ENCODE measurements at places on chromosomes 4 and X.

DNA sequence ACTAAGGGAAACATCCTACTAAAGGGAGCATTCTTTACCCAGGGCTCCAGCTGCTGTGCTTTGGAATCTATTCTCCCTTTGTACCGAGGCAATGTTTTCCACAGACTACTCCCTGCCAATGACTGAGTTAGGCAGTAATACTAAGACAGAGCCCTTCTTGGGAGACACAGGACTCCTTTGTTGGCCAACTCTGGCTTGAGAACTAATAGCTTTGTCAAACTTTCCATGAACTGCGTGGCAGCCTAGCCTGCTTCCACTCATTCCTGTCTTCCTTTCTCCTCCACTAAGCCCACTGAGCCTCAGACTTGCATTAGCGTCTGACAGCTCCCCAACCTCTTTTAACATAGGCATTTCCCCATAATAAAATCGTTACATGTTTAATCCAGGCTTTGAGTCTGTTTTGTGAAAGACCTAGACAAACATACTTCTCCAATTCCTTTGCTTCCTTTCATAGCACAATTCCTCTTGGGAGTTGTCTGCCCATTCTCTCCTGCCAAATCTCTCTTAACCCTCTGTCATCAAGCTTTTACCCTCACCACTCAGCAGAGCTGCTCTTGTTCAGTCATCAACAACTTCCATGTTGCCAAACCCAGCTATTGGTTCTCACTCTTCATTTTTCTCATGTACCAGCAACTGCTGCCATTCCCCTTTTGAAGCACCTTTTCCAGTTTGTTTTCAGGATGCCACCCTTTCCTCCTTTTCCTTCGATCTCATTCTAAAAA lies 300.3 kb upstream of the IGFBP7 start:
- peak; percentile 80 for DNase-seq

DNA sequence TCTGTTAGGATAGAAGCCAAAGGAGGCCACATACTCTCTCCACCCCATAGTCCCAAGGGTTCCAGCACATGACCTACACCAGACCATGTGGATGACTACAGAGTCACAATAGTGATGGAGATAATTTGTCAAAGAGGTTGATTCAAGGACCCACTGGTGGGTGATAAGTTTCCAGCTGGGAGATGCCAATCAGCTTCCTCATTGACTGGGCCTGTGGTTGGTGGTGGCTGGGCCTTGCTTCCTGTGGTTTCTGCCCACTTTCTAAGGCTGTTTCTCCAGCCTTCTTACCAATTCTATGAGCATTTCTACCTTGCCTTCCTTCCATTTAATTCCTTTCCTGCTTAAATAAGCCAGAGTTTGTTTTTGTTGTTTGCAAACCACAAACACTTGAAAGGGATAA lies 95.5 kb upstream of the CPEB2 start:
- peak; percentile 1 for DNase-seq

- DNase-seq, result no peak
Observed at GRCh38 chr4:115505326-115505725, 391.9 kb upstream of the NDST4 start.

DNA sequence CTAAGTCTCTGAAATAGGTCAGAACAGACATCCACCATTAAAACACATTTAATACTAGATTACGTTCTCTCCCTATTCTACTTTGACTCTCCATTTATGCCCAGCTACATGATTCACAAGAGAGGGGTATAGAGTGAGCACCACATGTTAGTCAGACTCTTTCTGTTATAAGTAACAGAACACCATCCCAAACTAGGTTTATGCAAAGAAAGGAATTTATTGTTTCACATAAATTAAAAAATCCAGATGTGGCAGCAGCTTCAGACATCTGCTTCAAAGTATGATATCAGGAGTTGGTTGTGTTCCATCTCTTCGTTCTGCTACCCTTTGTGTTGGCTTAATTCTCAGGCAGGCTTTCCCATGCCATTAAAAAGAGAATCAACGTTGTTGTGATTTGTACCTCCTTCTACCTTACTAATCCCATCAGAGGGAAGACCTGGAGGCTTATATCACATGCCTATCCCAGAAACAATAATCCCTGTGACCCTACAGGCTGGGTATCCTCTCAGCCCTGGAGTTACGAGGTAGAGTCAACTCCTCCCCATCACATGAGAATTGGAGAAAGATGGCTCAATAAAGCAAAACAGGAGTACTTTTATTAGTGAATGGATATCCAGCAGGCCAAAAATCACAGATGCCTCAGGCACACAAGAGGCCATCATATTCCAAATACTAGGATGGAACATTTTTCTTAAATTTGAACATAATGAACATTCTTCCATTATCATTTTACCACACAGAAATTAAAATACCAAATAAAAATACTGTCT lies 163.2 kb downstream of the SLC7A11 start:
- DNase-seq, result no peak

DNA sequence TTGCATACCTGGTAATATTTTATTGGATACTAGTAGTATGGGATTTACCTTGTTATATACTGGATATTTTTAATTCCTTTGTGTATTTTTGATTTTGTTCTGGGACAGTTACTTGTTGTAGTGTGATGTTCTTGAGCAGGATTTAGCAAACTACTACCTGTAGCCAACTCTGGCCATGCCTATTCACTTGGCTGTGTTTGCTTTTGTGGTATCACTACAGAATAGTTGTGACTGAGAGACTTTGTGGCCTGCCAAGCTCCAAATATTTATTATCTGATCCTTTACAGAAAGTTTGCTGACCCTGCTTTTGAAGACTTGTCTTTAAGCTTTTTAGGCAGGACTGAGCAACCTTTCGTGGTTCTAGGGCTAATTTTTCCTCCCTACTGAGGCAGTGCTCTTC lies 17.8 kb downstream of the ZCCHC4 start:
- DNase-seq, result no peak

DNA sequence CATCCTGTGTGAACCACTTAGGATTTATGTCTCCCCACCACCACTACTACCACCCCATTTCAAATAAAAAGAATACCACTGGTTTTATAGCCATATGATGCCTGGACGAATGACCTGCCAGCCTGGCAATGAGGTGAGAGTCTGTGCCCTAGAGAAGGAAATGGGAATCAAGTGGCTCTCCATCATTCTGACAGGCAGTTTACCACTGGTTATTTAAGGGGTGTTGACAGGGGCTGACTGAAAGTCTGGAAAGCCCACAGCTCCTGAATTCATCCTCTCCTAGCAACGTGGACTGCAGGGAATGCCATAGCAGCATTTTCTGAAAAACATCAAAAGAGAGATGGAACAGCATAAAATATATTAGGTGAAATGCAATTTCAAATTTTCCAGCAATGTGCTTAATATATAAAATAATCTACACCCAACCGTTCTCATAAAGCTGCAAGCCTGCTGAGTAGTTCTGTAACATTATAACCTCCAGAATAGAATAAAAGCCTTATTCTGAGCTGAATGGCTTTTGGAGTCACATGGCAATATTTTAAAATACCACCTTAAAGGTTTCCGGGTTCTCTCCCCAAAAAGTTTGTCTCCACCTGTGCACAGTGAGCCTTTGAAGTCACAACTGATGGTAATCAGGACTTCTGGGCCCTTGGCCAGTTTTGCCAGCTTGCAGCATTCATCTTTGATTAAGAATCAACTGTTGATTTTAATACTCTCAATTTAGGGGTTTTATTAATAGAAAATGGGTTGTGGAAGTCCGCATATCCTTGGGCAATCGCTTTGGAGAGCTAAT lies 121.5 kb downstream of the DCTD start:
- no peak for DNase-seq

DNA sequence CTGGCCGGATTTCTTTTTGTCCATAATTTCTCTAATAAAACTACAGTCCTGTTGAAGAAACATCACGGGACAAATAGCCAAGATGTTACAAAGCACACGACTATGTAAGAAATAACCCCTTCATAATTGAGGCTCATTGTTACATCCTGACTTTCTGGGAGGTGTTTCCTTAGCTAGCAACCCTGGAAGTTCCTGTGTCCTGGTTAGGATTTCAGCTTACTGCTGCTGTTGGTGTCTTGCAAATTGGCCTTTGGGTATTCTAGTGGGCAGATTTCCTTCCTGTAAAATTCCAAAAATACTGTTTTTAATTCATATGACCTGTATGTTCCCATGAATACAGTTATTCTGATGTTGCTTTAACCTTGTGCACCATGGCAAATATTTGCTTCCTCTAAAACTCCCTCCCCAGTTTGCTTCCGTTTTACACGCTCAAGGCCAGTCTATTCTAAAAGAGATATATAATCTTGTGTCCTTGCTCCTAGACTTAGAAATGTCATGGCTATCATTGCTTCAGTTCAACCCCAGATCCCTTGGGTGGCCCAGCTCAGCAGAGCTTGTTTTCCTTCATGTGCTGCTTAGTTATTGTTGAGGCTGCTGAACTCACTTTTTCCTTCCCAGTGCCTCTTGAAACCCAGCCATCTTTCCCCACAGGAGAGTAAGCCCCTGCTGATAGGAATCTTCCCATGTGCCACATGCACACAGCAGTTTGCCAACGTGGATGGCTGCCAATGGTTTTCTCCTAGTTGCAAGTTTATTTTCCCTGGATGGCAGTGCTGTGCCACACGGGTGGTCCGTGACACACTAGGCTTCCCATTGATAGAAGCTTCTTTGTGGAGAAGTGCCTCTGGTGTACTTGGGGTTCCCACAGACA lies 75.8 kb downstream of the TSPAN7 start:
- DNase-seq, result peak; percentile 8

GRCh38 chr4:84870398-84871163 lies 95.9 kb downstream of the WDFY3 start:
- peak; percentile 67 for DNase-seq

GRCh38 chr4:174524242-174524641 lies 2.0 kb upstream of the HPGD start:
- no peak for DNase-seq

GRCh38 chr4:2362266-2363055 lies 56.0 kb downstream of the ZFYVE28 start:
- no peak for DNase-seq

- peak; percentile 33 for DNase-seq
Observed at GRCh38 chr4:104491481-104492182, 3.1 kb downstream of the CXXC4 start.

DNA sequence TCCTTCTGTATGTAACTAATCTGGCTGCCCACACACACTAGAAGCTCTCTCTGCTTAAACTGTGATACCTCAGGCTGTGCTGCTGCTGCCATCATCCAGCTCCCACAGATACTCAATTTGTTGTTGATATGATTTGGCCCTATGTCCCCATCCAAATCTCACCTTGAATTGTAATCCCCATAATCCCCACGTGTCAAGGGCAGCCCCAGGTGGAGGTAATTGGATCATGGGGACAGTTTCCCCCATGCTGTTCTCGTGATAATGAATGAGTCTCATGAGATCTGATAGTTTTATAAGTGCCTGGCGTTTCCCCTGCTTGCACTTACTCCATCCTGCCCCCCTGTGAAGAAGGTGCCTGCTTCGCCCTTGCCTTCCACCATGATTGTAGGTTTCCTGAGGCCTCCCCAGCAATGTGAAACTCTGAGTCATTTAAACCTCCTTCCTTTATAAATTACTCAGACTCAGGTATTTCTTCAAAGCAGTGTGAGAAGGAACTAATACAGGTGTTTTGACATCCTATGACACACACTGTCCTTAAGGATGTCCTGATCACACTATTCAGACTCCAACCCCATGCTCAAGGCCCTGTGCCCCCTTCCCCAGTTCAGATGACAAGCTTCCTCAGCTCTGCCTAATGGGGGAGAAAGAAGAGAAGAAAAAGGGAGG lies 2.9 kb upstream of the ATOH1 start:
- DNase-seq, result no peak

GRCh38 chrX:154419189-154419588 lies 7.8 kb downstream of the TAFAZZIN start:
- DNase-seq, result no peak

DNA sequence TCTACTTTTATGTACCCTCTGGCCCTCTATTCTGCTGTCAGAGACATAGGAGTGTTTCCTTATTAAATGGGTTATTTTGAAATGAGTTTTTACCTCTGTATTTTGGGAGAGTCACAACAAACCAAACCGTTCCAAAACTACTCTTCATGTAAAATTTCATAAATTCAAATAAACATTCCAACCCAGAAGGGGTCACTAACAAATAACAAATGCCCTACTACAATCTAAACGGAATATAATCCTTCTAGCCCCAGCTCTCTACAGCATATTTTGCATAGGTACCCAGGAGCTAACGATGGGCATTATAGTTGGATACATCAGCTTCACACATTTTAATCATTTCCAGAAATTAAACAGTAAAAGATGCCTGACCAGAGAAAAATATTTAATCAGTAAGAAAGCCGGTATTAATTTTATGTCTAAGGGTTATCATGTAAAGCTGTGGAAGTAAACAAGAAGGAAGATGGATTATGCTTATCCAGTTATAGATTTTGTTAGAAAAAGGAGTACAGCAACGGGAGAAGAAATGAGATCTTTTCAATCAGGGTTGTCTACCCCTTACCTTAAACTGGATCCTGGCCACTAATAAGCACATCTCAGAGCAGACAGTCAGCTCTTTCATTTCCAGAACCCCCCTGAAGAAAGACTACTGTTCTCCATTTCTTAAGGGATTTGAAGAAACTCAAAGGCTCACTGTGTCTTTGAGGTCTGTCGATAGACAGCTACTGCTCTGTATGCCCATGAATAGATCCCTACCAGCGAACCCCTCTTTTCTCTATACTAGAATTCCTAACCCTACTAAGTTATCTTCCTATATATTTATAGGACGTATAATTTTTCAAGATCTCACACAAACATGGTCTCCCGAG lies 1.2 kb downstream of the UGDH start:
- no peak for DNase-seq

DNA sequence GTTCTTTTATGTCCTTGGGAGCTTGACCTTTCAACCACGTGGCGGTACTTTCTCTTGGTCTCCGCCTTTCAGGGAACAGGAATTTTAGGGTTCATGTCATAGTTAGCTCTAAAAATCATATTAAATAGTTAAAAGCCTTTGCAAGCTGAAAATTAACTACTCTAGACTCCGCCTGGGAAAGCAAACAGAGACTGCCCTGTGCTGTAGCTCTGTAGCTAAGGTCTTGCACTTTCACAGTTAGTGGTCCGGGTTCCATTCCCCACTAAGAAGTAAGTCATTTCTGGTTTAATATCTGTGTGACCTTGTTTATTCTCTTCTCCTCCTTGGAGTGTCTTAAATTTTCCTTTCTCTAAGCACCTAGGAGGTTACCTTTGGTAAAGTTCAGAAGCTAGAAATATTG lies 118.2 kb downstream of the PHF8 start:
- no peak for DNase-seq

GRCh38 chrX:129823115-129823514 lies 20.6 kb downstream of the ZDHHC9 start:
- peak; percentile 27 for DNase-seq

DNA sequence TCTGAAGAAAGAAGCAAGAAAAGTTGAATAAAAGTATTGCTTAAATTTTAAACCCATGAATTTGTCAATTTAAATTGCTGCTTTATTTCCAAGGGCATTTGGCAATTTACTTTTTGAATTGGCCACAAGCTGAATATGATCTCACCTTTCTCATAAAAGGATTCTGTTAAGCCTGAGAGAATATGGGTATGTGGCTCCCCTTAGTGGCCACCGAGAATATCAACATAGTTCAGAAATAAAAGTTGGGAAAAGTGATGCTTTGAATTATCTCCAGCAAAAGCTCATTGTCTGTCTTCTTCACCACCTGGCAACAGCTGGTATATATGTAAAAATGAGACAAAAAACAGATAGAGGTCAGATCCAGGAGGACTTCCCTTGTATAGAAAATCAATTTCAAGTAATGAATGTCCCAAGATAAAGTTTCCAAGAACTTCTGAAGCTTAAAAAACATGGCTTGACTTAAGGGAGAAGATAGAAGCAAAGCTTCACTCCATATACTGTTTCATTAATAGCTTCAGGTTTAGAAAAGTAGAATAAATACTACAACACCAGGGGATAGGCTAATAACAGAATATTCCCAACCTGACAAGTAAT lies 290.7 kb upstream of the FAM241A start:
- peak; percentile 48 for DNase-seq
